ENCODE measurements at places on chromosomes 6 and 20.

DNA sequence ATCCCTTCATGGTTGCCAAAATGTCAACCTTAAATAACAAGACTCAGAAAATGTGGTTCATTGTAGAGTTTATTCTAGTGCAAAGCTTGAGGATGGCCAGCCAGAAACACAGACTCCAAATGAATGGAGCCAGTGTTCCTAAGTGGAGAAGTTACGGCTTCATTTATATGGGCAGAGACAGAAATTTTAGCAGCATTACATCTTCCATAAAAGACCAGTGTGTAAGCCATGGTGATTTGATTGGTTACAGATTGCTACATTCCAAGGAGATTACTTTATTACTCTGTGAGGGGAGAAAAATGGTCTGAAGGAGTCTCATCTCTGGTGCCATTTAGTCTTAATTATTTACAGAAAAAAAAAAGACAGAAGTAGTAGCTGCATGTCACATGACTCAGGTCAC lies 97.8 kb downstream of the OTOR start:
- DNase-seq, result no peak

DNA sequence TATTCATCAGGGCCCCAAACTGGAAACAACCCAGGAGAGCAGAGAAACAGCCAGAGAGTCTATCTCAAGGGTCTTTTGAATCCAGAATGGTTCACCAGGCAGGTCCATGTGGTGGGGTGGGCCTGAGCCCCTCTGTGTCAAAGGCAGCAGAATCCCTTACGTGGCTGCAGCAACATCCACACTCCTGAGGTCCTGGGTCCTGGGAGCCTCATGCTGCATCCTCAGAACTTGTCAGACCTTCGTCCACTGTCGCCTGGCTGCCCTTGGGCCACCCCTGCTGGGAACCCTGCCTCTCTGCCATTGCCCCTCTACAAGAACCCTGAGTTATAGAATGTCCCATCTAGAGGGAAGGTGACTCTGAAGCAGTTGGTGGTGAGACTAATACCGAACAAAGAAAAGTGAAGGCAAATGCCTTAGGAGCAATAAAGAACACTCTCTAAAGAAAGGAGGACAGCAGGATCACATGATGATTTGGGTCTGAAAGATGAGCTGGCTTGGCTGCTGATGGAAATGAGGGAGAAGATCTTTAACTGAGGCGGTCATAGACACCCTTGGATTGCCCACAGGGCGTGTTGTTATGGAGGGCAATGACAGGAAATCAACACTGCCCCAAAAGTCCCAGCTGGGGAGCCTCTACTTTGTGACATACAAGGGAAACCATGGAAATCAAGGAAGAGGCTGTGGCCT lies 161.2 kb downstream of the SYNDIG1 start:
- DNase-seq, result no peak

DNA sequence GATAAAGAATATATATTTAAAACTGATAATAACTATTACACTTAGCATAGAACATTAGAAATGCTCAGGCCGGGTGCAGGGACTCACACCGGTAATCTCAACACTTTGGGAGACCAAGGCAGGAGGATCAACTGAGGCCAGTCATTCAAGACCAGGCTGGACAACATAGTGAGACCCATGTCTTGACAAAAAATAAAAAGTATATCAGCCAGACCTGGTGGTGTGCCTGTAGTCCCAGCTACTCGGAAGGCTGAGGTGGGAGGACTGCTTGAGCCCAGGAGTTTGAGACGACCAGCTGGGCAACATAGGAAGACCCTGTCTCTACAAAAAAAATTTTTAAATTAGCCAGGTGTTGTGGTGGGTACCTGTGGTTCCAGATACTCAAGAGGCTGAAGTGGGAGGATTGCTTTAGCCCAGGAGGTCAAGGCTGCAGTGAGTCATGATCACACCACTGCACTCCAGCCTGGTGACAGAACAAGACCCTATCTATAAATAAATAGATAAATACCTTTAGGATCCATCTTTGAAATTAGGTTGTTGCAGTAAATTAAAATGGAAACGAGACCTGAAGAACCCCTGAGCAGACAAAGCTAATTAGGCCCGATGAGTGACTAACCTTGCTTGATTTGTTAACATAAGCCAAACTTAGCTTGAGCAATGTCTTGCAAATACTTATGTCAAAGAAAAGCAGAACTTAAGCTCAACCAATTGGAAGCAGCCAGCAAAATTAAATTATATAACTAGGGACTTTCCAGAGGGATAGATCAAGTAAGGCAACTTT lies 75.8 kb upstream of the E2F3 start:
- DNase-seq, result no peak

DNA sequence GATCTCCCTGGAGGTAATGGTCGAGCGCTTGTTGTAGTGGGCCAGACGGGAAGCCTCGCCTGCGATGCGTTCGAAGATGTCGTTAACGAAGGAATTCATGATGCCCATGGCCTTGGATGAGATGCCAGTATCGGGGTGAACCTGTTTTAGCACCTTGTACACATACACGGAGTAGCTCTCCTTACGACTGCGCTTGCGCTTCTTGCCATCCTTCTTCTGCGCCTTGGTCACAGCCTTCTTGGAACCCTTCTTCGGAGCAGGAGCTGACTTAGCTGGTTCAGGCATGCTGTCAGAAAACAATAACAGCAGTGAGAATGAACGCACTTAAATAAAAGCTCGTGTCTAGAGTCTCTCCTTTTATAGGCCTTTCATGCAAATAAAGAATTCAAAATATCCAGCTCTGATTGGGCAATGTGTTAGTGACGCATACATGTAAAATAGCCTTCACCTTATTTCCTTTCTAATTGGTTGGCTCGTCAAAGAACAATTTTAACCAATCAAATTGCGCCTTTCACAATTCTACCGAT lies 129.2 kb downstream of the HFE start:
- peak; percentile 91 for DNase-seq

DNA sequence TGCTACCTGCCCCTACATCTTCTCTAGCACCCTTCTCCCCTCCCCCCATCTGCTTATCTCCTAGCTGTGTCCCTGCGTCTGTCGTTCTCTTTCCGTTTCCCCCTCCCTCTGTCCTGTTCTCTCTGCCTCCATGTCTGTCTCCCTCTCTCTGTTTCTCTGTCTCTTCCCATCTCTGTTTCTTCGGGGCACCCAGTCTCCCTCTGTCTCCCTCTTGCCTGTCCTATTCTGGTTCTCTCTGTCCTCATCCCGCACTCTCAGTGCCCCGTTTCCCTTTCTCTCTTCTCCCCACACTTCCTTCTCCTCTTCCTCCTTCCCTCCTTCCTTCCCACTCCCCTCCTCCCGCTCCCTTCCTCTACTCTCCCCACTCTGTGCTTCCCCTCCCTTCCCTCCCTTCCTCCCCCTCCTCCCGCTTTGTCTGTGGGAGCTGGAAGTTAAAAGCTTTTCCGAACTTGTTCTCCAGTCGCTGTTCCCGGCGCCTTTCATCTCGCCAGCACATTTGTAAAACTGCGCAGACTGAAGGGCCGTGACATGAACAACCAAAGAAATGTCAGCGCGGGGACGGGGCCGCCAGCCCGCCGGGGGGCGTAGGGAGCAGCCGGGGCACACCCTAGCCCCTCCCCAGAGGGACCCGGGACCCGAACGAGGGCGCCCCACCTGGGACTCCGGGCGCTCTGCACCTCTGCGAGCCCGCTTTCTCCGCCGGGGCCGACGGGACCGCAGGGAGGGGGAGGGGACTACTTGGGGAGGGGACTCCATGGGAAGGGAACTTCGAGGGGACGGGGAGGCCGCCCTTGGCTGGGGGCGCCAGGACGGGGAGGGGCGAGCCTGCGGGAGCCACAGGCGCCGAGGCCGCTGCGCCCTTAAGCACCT lies 4.0 kb upstream of the CDH22 start:
- DNase-seq, result no peak

GRCh38 chr6:32752580-32752979 lies 10.8 kb downstream of the HLA-DQB2 start:
- DNase-seq, result no peak

DNA sequence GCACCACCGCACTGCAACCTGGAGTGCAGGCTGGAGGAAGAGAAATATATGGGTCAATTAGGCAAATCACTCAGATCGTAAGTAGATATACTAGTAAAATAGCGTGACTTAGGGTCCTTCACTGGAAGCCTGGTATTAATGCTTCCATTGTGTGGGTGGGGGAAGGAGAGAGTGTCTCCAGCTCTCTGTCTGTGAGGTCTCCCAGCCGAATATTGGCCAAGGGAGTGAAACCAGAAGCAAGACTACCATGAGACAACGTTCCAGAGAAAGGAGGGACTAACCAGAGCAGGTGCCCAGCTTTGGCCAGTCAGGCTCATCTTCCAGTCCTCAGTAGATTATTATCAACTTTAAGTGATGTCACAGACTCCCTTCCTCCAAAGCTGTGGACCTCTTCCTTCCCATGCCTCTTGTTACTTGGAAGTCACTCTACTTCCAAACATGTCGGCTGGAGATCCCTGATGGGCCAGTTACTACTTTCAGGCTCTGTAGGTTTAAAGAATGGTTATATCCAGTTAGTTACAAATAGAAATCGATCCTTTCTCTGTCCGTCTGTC lies 28.8 kb downstream of the MTHFD1L start:
- no peak for DNase-seq

- no peak for DNase-seq
These were observed 2.4 kb downstream of the AGPAT4 start for GRCh38 chr6:161271343-161272030.

DNA sequence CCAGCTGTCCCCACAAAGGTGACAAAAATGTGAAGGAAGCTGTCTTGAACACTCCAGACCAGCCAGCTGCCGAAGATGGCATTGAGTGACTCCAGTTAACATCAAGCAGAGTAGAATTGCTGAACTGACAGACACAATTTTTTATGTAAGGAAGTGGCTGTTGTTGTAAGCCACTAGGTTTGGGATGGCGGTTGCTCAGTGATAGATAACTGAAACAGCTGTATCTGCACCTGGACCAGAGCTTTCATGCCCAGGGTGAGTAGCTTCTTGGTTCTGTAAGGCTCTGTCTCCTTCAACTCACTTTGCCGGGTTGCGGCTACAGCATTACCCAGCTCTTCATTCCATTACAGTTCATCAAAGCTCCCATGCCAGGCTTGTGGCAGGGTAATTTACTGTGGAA lies 49.7 kb upstream of the DDR1 start:
- DNase-seq, result peak; percentile 21

DNA sequence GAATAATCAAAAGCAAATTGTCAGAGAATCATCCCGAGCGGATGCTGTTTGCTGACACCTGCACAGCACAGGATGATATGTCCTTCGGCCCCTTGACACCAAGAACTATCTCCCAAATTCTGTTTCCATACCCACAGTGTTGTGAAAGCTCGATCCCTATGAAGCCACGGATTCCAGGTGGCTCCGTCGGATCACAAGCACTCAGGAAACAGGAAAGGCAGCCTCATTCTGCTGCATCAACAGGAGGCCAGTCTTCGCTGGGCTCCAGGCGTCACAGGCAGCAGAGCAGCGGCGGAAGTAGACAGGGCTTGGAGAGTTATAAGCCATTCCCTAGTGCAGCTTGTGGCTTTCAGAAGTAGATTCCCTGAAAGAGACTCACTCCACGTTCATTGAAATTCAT lies 342.3 kb downstream of the C6orf118 start:
- DNase-seq, result no peak

DNA sequence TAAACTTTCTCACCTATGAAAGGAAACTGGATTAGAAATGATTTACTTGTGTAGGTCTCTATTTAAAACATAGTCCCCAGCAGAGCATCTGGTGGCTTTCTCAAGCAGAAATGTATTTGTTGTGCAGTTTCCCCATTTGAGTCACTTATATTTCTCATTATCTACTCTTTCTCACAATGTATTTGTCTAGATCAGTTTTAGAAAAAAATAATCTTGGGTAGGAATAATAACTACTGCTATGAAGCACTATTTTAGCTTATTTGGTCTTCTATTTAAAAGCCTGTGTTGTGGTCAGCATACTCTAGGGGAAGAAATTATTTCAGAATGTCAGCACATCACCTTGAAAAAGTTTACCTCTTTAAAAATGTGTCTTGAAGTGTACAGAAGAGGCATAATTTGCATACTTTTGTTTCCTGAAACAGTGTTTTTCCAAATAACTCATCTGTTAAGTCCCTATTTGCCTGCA lies 60.9 kb upstream of the PRL start:
- DNase-seq, result no peak

DNA sequence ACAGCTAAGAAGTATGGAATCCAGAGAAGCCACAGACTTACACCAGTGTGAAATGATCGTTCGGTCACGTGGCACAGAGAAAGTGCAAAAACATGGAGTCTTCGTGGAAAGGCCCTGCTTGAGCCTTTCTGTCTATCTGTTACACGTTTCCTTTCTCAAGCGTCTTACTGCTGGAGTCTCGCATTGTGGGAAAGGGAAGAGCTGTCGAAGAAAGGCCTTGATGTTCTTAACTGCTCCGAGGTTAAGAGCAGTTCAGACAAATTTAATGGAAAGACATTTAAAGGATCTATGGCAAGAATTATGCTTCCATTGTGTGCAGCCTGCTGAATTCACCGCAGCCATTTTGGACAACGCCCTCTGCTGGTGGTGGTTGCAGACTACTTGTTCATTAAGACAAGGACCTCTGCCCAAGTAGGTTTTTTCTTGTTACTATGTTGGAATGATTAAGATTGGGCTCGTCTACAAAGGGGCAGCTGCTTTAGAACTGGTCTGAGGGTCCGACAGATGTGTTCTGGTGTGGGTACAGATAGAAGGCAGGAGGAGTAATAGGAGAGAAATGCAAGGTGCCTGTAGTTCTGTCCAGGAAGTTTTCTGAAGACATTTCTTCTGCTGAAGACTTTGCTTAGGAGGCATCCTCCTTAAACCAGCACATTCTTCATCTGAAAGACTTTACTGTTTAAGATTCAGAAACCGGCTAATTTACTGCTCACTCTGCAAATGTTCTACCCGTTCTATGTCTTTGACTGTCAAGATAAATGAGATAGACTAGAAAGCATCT lies 24.7 kb upstream of the CCN6 start:
- peak; percentile 62 for DNase-seq

- no peak for DNase-seq
These were observed 83.3 kb upstream of the ID4 start for GRCh38 chr6:19753826-19754225.

DNA sequence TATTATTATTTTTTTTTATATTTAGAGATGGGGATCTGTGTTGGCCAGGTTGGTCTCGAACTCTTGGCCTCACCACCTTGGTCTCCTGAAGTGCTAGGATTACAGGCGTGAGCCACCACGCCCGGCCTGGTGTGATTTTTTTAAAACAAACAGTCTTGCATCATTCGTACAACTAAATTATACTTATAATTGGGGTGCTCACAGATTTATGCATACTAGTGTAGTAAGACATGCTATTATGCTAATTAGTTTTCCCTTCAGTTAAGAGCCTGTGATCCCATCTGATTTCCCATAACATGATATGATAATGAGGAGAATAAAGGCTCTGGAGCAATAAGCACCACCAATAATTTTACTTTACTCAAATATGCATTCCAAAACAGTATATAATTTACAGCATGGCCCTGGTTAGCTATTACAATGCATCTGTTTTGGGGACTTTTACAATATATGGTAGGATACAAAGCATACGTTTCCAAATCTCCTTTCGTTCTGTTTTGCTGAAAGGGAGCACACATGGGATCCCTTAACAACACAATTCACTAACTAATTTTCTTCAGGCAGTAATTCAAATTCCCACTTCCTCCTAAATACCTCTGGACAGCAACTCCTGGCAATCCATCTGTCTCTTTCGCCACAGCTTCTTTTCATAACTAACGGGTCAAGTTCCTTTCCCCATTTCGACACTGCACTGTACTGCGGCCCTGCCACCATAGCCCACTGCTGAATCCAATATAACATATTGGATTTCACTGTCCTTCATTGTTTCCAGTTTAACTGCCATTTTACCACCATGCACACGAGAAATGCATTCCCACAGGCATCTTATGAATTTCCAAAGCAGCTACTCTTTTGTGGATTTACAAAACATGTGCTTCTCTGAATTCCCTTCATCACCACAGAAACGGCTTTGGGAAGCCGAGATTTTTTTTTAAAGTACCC lies 1.7 kb downstream of the NUDT3 start:
- no peak for DNase-seq

Measured in CD4-positive, alpha-beta T cell treated with Interleukin-6 at 100 ng/mL for 8 hours (primary cell).